ENCODE measurements at places on chromosomes 1 and 21. TPM values are rescaled to one million over a fixed set of nuclear protein-coding genes. Genes with fewer than 3 reads are reported as not detected.

The PROK1 gene
- not detected for total RNA-seq

The NPL gene
- total RNA-seq, result 3.1 TPM

DNA sequence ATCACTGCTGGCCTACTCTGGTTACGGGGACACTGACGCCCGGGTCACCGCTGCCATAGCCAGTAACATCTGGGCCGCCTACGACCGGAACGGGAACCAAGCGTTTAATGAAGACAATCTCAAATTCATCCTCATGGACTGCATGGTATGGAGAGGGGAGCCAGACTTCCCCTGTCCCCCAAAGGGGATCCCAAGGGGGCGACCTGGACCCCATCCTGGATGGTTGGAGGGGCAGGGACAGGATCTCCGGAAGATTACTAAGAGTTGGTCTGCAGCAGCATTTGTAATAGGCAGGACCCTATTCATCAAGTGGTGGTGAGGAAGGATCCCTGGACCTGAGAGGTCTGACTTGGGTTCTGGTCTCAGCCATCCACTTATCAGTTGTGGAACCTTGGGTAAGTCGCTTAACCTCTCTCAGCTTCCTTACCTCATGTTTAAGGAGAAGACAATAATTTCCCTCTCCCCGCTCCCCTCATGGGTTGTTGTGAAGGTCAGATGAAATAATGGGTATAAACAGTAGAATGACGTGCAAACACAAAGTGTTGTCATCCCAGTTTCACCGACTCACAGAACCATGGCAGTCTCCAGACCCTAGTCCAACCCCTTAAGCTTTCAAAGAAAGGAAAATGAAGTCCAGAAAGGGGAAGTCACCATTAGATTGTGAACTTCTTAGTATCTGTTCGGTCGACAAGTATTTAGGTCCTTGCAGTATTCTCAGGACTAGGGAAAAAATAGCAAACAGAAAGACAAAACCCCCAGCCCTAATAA lies 883 bp downstream of the LAMTOR2 start:
- no peak for DNase-seq

GRCh38 chr1:93453911-93454310 lies 6.0 kb downstream of the FNBP1L start:
- no peak for DNase-seq

DNA sequence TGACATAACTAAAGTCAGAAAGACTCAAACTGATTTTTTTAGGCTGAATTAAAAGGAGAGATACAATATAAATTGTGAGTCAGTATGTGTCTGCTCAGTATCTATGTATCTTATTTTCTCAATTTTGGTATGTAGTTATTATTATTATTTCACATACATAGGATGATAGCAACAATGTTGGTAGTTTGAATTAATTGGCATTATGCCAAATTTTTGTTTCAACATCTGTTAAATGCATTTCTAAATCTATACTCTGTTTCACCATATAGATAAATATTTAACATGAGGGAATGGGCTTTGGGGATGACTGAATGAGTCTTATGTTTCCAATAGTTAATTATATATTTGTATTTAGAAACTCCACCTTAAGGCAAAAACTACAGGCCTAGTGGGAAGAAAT lies 12.6 kb upstream of the HMCN1 start:
- DNase-seq, result no peak

- no peak for DNase-seq
These were observed 312.0 kb upstream of the DUSP10 start for GRCh38 chr1:222053790-222054294.

DNA sequence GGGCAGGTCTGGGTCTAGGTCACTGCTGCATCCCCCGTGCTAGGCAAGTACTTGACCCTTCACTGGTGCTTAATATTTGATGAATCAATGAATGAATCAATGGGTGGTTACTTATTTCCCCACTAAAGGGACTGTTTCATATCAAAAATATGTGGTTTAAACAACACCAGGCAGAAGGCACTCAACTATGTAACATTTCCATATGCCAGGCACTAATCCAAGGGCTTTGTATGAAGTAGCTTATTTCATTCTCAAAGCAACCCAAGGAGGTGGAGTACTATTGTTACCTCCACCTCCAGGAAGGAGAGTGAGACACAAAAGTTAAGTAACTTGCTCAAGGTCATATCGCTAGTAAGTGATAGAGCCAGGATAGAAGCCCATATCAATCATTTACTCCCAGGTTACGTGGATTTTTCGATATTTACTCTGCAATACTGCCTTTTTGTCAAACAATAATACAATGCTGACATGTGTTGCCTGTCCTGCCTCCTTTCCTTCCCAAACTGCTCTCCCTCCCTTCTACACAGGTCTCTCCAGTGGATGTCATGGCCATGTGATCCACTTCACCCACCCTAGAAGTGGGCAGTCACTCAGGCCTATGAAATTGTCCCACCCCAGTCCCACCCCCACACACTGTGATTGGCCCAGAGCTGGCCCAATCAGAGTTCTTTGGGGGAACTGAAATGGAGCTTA lies 142.8 kb downstream of the ETS2 start:
- no peak for DNase-seq

GRCh38 chr1:28278763-28279162 lies 19.4 kb downstream of the SESN2 start:
- DNase-seq, result no peak

- no peak for DNase-seq
These were observed 163.6 kb downstream of the DSCAM start for GRCh38 chr21:40683349-40683748.
